ENCODE measurements at places on chromosomes 7 and 10.

DNA sequence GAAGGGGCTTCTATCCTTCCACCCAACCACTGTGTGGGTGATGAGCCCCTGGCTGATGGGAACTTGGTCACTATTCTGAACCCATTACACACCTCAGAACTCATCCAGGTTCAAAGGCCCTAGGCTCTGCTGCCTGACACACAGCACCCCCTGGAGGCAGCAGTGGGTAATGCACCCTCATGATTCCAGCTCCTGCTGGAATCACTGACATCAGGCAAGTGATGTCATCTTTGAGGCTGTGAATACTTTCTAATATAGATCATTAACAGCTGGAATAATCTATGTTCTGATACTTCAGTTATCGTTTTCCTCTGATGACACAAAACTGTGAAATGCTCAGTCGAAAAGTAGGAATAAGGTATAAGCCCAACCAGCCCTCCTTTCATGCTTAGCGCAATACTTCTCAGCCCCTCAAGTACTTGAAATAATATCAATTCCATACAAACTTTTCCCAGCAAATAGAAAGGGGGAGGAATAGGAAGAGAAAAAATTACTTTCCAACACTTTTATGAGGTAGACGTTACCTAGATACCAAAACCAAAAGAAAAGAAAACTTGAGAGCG lies 7.5 kb upstream of the RBP3 start:
- DNase-seq: peak; percentile 59

DNA sequence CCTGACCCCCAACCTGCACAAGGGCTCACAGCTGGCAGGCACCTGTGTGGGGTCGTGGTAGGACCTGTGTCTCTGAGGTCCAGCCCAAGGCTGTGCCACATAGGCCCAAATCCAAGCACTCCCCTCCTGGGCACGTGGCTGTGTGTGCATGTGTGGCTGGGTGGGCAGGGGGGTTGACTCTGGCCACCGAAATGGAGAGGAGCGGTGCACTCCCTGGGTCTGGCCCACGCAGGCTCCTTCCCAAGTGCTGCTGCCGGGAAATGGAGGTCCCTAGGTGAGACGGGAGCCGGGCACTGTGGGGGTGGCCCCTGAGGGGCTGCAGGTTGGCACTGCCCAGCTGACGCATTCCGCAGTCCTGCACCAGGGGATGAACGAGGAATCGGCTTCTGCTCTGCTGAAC lies 528.1 kb downstream of the DNAJB6 start:
- no peak for DNase-seq

DNA sequence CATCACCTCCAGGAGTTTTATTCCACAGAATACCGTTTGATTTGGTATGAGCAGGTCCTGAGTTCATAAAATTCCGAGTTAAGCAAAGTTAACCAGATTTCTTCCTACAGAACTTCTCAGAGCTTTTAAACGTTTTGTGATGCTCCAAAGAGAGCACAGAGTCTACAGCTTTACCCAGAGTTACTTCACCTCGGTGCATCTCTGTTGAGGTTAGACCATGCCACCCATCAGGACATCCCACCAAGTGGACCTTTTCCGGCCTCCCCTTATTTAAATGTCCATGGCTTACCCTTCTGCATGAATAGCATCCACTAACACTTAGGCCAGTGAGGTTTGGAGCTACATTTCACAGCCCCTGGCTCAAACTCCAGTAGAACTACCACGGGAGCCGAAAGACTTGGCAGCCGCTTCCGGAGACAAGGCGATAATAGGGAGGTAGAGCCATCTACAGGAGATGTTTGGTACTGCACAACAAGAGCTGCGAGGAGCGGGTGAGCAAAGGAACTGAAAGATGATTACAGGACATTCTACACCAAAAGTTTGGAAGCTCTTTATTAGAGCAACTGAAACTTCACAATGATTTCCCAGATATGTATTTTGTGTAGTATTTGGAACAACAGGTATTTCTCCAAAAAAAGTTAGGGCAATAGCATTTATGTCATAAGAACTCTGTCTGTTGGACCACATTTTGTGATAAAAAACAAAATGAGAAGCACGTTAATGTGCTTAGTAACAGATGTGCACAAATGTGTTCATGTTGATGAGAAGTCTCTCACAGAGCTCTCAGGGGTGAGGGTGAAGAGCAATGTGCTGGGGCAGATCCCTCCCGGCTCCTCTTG lies 174.7 kb downstream of the HERPUD2 start:
- DNase-seq: peak; percentile 73

GRCh38 chr10:22894714-22895113 lies 33.1 kb upstream of the ARMC3 start:
- DNase-seq: peak; percentile 8

- DNase-seq: no peak
Observed at GRCh38 chr7:138667535-138668228, 33.5 kb downstream of the SVOPL start.

DNA sequence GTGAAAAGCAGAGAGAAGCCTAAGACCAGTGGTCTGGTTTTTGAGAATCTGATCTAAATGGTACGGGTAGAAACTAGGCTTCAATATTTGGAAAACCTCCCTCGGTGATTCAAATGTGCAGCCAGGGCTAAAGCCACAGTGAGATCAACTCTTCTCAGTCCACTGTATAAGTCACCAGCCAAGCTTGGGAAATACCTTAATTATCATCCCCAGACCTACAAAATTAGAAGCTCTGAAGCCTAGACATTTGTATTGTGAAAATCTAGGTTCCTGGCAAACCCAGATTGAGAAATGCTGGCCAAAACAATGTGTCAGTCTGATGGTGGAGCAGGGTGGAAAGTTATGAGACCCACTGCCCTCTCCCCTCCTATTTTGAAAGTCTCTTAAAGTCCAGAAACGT lies 131.7 kb downstream of the DGKI start:
- DNase-seq: peak; percentile 85

DNA sequence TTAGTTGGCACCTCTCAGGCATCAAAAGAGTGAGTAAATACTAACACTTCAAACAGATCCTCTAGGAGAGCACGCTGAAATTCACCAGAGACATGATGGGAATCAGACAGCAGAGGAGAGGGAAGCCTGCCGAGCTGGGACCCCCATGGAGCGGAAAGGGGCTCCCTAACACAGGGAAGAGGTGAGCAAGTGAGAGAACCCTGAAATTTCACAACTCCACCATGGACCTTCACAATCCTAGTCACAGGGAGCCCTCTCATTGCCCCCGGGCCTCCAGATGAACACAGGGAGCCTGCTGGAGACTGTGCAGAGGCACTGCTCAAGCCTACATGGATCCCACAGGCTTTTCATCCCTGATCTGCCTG lies 59.2 kb upstream of the ANTXRL start:
- no peak for DNase-seq

DNA sequence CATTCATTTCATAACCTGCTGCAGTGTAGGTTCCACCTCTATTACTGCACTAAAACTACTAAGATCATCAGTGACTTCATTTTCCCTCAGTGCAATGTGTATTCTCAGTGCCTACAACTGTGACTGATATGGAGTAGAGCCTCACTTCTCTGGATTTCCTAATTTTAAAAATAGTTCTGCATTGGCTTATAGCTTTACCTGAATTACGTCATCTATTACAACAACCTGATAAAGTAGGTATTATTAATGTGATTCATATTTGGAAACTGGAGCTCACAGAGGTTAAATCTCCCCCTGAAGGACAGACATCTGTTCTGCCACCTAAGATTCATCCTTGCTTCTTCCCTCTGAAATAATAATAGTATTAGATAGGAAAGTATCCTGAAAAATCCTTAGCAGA lies 70.9 kb upstream of the NOBOX start:
- no peak for DNase-seq

GRCh38 chr7:66099551-66100407 lies 14.9 kb upstream of the CRCP start:
- DNase-seq: peak; percentile 87

DNA sequence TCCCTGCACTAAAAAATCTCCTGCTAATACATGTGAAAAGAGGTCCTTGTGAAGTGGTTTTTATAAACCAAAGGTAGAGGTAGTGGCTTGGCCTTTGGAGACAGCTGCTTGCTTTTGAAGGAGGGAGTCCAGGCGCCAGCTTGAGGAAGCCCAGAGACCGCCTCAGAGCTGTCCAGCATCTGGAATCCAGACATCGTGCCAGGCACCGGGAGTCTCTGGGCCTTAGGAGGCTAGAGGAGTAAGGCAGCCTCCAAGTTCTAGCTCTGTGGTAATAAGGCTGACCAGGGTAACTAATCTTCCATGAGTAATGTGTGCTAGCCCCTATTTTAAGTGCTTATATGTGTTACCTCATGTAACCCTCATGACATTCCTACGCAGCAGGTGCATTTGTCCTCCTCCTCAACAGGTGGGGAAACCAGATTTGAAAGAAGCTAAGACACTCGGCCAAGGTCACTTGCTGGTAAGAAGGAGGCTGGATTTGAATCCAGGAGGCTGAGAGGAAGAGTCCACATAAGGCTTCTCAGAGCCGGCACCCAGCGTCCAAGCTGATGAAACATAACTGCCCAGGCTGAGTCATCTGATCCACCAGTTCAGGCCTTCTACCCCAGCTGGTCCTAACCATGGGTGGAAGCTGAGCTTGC lies 26.1 kb downstream of the PRLHR start:
- peak; percentile 88 for DNase-seq

DNA sequence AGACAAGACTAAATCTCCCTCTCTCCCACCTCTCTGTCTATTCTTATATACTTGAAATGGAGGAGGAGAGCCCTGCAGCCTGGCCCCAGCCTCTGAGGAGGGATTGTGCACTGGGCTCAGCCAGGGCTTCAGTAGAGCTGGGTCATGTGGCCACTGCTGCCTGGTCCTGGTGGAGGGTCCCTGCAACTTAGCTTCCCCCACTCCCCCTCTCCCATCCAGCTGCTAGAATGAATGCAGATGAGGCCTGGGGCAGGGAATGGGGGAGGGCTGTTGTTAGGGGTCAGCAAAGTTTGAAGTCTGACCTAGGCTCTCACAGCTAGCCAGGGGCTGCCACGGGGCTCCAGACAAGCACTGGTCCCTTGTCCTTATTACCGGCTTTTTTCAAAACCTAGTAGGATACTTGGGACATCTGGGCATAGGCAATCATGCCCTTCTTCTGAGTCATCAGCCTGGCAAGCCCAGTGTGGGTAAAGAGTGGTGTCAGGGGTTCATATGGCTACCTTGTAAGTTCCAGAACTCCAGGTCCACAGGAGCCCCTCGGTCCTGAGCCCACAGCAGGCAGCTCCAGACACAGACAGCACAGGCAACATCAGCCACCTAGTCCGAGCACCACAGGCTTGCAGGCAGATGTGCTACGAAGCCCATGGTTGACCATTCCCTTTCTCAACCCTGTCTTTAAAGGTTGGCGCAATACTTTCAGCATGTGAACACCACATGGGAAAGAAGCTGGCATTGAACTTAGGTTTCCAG lies 12.8 kb upstream of the CXCL12 start:
- peak; percentile 31 for DNase-seq

DNA sequence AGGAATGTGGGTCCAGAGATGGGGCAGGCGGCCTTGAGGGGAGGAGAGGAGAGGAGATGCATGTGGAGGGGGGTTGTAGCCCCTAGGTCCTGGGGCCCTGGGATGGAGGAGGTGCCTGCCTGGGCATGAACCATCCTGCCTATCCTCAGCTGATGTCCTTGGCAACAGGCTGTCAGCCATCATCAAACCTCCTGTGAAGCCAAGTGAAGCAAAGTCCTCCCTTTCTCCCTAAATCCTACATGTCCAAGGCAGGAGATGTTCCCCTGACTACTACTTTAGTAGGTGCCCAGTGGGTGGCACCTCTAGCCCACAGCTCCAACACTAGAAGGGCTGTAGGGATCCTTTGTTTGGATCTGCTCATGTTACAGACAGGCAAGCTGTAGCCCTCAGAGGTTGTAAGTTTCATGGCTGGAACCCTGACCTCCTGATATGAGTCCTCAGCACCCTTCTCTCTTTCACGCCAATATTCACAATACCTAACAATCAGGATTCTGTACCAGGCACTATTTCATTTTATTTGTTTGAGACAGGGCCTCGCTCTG lies 66.6 kb upstream of the SYPL1 start:
- peak; percentile 62 for DNase-seq

DNA sequence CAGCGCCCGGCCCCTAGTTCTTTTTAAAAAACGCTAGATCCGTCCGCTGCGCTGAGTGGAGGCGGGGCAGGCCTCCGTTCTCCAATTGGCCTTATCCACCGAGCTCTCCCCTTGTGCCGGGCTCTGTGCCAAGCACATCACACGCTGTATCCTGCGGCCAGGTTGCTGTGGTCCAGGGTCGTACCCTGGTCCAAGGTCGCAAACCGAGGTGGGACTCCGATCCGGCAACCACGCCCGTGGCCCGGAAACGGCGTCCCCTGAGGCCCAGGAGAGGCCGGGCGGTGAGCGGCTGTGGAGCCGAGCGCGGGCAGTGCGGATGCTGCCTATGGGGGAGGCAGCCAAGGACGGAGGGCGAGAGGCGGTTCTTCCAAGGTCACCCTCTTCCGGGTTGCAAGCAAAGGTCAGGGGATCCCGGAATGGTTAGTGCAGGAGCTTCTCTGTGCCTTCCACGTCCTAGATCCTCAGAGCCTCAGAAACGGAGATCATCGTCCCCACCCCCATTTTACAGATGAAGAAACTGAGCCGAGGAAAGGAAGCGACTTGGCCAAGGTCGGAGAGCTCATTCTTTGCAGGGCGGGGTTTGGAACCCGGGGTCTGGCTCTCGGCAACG lies 72.4 kb upstream of the LRRC4 start:
- peak; percentile 60 for DNase-seq

DNA sequence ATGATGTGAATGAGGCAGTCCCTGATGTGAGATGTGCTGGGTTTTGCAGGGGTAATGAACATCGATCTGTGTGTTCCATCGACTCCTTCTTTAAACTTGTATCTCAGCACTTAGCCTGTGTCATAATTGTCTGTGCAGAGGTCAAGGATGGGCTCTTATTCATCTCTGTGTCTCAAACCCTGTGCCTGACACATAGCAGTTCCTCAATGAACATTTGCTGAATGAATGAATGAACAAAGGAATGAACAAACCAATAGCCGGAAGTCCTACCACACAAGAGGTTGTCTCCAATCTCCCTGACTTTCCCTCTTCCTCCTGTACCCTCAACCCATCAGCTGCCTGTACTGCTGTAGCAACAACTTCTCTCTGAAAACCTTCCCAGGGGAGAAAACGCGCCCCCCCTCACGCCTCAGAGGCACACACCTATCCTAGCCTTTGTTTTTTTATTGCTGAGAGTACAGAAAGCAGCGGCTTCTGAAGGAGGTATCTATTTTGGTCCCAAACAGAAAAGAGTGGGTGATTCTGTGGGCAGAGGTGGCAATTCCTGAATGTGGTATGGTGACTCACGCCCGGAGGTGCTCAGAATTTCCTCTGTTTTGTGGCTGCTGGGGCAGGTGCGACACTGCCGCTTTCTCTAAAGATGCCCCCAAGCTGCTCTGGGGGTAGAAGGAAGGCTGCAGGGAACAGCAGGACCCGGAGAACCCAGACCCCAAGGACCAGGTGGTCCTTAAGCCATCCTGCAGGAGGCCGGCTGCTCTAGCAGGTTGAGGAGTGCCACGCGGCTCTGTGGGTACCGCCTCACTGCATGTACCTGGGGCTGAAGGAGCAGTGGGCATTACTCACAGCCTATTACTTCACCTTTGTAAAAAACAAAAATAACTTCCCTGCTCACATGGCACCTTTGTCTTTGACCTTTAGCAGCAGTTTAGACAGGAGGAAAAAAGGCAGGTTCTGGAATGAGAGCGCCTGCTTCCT lies 9.6 kb downstream of the IL2RA start:
- DNase-seq: no peak

Measured in GM23248 (cell line).